ENCODE measurements at places on chromosomes 1 and 21.
A peak's percentile ranks its signal among the peaks of the same experiment; 100 is the strongest.

DNA sequence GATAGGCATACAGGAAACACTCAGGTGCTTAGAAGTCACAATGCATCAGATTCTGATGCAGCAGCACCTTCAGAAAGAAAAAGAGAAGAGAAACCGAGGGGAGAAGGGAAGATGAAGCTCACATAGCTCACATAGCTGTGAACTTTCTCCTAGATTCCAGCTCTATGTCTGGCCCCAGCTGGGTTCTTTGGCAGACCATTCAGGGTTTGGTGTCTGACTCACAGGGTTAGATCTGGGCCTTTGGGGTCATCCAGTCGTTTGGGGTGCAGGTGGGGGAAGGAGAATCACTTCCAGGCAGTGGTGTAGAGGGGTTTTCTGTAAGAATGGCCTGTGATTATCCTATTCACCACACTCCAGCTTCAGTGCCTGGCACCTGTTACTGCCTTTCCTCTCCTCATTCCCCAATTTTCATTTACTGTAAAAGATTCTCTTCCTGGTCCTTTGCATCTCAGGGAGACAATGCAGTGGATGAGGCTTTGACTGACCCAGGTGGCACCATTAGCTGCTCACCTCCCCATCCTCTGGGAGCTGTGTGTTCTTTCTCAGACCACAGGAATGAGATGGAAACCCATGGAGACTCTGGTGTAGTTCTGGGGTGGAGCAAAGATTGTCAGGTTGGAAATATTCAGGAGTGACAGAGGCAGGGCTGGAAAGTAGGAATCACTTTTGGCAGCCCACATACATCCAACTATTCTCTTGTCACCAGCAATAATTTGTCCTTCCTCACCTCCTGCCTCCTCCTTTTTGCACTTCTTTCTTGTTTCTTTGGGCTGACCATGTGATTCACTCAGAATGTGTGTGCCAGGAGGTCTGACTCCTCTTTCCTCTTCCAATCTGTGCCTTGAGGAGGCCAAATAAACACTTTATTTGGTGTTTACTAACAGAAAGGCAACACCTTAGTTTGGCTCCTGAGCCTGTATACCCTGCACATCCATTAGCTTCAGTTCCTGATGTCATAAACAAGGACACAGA is 103.3 kb downstream of the PAPPA2 start:
- no peak for DNase-seq

DNA sequence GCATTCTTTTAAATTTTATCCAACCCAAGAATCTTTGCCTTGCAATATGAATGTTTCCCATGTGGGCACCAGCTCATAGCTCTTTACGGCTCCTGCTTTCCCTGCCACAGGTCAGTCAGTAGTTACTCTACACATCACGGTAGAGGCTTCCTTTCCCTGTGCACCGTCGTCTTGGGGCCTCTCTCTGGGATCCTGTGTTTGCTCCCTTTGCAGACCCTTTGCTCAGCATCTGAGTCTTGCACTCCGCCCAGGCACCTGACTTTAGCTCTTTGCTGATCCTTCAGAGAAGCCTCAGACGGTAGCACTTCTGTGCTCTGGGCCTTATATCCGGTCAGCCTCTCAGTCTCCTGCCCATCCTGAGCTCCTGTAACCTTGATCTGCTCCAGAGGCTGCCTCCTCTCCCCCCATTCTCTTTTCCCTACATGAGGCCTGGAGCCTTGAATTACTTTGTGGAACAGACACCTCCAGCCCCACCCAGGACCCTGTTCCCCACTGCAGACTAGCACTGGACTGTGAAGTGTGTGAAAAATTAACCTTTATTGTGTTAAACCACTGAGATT is 183.5 kb upstream of the HMGB4 start:
- DNase-seq = no peak

- no peak for DNase-seq
These were observed 39.9 kb downstream of the STPG1 start for GRCh38 chr1:24373710-24374109.

GRCh38 chr1:23836037-23836436 is 10.8 kb upstream of the HMGCL start:
- no peak for DNase-seq

- no peak for DNase-seq
These were observed 62.8 kb downstream of the CNST start for GRCh38 chr1:246629030-246629429.

DNA sequence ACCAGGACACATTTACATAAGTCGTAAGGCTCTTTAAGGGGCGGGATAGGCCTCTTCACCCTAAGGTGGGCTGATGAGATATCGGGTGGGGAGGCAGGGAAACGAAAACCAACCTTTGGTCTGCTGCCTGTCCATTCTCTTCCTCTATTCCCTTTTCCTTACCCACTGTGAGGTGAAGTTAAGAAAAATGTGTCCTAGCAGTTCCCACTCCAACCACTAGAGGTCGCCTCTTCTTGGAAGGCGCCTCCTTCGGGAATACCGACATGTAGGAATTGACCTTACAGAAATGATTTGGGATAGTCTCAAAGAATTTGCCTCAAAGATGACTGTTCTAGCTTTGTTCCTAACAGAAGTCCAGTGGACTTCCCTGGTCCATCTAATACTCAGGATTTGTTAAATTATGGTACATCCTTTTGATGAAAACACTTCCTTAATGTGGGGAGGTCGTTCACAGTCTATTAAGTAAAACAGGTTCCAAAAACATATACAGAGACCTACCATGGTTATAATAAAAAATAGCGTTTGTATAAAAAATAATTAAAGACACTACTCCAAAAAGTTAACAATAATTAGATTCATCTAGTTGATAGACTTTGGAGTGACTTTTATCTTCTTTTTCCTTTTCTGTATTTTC is 14.1 kb downstream of the AZIN2 start:
- peak; percentile 70 for DNase-seq

DNA sequence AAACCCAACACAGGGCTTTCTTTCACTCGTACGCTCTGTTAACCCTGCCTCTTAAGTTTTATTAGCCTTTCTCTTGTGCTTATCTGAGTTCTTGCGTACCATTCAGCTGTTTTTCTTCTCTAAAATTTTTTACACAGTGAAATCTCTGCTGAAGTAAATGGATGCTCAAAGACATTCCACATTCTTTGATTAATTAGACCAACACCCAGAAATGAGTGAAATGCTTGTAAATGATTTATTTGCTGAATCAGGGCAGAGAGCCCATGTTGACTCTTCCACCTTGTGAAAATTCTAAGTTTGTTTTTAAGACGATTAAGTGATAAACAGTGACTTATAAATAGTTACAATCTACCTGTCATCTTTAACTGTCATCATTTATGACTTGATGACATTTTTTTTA is 156.7 kb downstream of the ACTL8 start:
- DNase-seq = no peak

DNA sequence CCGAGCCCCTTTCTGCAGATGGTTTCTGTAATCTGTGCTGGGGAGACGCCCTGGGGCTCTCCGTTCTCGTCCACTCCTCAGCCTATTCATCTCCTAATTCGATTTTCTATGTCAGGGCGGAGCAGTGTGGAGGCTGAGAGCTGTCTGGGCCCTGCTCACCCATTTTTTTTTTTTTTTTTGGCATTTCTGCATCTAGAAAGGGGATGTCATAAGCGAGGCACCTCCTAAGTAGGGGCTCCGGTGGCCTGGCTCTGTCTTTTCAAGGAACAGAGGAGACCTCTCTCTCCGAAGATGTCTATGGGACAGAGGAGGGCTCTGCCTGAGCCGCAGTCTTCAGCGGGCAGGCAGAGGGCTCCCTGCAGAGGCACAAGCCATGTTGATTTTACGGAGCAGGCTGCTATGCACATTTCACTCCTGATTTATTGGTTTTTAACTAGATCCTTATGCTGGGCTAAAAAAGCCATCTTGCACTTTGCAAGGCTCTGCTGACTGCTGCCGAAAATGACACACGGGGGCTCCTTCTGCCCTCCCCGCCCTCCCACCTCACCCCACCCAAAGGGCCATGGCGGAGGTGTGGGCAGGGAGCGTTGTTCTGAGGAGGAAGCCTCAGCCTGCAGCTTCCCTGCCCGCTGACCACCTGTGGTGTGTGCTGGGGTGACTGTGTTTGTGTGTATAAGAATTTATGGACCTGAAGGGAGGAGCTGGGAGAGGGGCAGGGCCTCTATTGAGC is 71.0 kb downstream of the FOXD2 start:
- no peak for DNase-seq

DNA sequence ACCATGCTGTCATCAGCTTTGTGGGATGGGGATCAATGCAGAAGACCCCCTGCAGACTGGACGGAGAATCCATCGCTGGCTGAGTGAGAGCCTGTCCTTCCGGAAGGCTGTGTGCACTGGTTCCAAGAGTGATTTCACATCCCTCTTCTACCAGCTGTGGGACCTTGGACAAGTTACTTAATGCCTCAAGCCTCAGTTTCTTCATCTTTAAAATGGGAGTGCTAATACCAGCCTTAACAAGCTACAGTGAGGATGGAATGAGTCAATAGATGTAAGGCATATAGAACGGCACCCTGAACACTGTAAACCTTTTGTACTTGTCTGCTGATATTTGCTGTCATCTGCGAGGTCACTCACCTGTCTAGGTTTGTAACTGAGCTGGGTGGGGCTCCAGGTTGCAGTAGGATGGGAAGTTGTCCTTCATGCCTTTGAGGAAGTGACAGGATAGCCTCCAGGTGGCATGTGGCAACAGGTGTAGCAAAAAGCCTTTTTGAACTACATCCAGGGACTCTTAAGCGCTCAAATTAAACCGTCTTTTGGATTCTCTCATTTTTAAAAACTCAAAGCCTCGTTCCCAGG is 27.5 kb downstream of the TMEM51 start:
- no peak for DNase-seq

GRCh38 chr1:204830747-204831146 is 39.9 kb upstream of the NFASC start:
- DNase-seq = no peak

- DNase-seq = no peak
These were observed 216.0 kb upstream of the NFIA start for GRCh38 chr1:60866226-60866900.

GRCh38 chr1:12309783-12310742 is 80.2 kb downstream of the VPS13D start:
- no peak for DNase-seq

DNA sequence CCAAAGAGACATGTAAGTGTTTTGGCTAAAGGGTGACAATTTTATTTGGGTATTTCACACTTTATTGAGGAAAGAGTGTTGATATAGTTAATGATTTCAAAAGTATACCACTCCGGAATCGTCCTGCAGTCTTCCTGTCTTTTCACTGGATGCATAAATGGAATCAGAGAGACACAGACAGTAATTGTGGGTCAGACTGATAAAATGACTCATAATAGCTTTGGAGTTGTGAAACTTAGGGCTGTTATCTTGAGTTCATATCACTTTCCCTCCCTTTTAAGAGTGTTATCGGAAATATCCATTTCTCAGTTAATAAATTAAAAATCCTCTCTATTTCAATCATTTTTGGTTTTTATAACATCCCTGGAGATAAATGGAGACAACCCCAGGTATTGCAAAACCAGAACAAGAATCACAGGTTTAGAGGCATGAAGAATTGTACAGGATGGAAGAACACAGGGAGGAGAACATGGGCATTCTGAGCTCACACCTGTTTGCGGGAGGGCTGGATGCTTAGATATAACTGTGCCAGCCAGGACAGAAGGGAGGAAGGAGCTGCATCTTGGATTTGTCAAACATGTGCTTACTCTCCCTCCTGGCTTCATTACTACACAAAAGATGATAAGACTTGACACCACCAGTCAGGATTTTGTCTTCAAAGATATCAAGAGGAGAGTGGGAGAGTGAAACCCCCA is 185.4 kb downstream of the LMO4 start:
- no peak for DNase-seq

DNA sequence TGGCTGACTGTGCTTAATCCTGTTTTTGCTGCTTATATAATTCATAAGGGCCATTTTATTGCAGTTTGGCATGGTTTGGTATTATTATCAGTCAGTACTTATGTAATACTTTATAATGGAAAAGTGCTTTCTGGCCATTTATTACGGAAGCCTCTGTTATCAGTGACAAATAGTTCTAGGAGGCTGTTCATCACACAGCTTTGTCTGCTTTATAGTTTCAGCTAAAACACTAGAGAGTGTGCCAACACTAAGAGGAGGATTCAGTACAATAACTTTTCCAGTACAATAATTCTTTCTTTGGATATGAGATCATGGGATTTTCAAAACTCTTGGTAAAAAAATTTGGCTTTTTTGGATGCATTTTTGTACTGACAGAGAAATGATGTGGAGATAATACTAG is 102.9 kb upstream of the PTGFR start:
- no peak for DNase-seq

DNA sequence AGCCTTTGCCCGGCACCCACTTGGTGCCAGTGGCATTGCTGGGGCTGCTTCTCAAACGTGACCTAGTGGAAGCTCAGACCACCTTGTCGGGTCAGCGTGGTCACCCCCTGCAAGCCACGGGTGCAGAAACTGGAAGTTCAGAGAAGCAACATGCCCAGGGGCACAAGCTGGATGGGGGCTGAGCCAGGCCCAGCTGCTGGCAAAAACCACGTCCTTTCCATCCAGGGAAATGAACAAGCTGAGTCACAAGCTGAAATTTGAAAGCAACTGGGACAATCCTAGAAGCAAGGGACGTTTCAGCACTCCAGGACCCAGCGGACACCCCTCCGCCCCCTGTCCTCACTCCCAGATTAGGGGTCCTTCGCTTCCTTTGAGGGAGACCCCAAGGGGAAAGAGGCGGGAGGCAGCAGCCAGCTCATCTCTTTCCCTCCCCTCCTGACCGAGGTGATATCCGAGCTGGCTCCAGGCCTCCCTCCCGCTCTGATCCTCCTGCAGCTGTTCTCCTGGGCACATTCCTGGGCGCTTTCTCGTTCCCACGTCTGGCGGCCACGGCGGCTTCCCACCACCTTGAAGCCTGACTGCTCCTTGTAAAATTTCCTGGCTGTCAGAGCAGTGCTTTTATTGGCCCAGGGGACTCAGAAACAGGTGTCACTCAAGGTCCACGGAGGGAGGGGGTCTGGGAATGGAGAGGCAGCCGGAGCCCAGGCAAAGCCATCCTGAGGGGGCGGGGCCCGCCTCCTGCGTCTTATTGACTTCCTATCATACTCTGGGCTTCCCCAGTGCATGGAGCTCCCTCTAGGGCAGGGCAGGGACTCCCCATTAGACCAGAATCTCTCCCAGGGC is 62.8 kb downstream of the PAX7 start:
- peak; percentile 87 for DNase-seq

DNA sequence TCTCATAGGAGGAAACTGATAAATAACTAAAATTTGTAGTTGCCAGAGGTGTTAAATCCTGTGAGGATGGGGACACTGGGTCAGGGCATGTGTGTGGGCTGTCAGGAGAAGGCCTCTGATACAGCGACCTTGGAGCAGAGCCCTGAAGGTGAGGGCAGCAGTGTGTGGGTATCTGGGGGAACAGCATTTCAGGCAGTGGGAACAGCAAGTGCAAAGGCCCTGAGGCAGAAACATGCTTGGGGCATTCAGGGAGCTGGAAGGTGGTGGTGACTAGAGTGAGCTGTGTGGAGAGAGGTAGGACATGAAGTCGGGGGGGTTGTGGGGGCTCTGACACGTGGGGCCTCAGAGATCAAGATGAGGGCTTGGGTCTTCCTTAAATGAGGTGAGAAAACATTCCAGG is 30.7 kb downstream of the ARHGEF10L start:
- DNase-seq = no peak

DNA sequence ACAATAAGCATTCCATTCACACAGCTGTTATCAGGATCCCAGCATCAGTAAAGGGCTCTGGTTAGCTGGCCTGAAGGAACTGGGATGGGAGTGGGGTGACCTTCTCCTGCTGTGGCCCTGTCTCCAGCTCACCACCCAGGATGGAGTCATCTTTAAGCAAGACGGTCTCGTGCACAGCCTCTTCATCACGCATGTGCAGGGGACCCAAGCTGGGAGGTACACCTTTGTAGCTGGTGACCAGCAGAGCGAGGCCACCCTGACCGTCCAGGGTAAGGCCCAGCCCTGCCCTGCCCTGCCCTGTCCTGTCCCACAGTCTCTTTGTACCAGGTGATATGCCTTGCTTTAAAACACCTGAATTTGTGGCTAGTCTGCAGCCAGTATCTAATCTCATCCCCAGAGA is 24.3 kb downstream of the IGFN1 start:
- no peak for DNase-seq

All from myocyte (in vitro differentiated cells).